ENCODE measurements at places on chromosomes 1 and 21.

- DNase-seq, result peak; percentile 89
Measured at GRCh38 chr1:46522184-46522968, 29.1 kb downstream of the KNCN start.

GRCh38 chr1:176073524-176074157 lies 133.4 kb downstream of the COP1 start:
- DNase-seq, result peak; percentile 63

- DNase-seq, result no peak
Measured at GRCh38 chr1:240947438-240948224, 335.7 kb upstream of the GREM2 start.

- no peak for DNase-seq
Measured at GRCh38 chr1:217895841-217896240, 264.7 kb downstream of the SPATA17 start.

- peak; percentile 30 for DNase-seq
Measured at GRCh38 chr1:183281039-183281438, 95.0 kb downstream of the LAMC2 start.

- peak; percentile 85 for DNase-seq
Measured at GRCh38 chr1:186155594-186155993, 219.5 kb downstream of the TPR start.

DNA sequence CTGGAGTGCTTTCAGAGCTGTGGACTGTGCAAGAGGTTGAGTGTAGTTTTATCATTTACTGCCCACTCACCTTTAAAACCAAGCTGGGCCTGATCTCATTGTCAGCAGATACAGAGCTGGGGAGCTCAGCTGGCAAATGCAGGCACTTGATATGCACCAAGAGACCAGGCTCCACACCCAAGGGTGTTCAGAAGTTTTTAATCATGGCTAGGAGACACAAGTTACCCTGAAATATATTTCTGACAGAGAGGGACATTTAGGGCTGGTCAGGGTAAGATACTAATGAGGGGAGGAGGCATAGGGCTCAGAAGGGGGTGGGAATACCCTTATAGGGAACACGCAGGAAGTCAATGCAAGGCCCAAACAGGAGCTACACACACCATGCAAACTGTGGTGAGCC lies 153.7 kb downstream of the ELAVL4 start:
- DNase-seq, result no peak

DNA sequence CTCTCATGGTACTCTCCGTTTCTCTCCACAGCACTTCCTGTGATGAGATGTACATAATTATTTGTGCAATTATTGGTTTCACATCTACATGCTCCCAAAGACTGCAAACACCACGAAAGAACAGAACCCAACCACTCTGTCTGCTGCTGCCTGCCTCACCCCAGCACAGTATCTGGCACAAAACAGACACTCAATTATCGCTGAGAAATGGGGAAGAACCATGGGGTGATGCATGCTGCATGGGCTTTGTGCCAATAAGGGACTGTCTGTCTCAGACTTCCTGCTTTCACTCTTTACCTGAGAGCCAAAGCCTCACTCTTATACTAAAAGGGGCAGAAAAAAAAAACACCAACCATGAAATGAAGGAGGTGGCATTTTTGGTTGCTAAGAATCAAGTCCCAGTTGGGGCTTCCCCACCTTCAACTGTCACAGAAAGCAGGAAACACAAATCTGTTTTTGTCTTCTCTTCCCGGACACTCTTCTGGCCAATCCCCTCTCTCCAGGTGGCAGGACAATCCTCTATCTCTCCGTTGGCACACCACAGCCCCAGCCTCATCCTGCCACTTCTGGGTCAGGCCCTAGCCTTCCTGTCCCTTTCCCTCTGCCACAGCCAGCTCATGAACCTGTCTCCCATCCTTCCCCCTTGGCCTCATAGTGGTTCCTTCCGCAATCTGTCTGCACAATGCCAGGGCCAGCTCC lies 82.0 kb downstream of the TGFBR3 start:
- no peak for DNase-seq

DNA sequence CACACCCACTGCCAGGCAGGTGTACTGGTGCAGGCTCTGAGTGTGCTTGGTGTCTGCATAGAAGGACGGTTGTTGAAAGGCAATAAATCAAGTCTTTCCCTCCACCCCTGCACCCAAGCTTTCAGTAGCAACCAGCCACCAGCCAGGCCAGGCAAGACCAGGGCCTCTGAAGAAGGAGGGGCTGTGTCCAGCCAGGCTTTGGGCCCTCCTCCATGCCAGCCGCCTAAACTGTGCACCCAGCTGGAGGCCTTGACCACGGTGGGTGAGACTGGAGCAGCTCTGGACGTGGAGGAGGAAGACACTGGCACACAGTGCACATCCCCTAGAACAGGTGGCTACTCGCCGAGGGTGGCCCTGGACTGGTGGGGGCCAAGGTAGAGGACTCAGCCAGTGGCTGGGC lies 4.9 kb downstream of the OLIG2 start:
- DNase-seq, result no peak

- no peak for DNase-seq
Measured at GRCh38 chr1:164932580-164932979, 373.6 kb downstream of the PBX1 start.

DNA sequence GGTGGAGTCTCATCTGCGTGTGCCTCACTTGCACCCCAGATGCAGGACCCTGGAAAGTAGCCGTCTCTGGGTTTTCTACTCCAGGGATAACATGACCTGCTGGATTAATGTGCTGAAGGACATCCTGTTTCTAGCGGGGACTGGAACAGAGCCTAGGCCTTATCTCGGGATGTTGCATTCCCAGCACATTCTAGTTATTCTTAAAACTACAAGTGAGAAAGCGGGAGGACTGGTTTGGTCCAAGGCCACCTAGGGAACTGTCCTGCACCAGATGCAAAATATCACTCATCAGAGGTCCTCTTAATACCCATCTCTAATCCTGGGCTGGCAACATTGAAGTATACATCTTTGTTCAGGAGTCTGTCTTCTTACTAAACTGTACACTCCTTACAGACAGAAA lies 179.9 kb downstream of the ZC3H11B start:
- no peak for DNase-seq

GRCh38 chr1:201774224-201774982 lies 54.6 kb upstream of the IPO9 start:
- peak; percentile 84 for DNase-seq

GRCh38 chr1:43373066-43373940 lies 5.5 kb upstream of the ELOVL1 start:
- peak; percentile 74 for DNase-seq

GRCh38 chr1:14973773-14974172 lies 179.8 kb upstream of the TMEM51 start:
- DNase-seq, result no peak

DNA sequence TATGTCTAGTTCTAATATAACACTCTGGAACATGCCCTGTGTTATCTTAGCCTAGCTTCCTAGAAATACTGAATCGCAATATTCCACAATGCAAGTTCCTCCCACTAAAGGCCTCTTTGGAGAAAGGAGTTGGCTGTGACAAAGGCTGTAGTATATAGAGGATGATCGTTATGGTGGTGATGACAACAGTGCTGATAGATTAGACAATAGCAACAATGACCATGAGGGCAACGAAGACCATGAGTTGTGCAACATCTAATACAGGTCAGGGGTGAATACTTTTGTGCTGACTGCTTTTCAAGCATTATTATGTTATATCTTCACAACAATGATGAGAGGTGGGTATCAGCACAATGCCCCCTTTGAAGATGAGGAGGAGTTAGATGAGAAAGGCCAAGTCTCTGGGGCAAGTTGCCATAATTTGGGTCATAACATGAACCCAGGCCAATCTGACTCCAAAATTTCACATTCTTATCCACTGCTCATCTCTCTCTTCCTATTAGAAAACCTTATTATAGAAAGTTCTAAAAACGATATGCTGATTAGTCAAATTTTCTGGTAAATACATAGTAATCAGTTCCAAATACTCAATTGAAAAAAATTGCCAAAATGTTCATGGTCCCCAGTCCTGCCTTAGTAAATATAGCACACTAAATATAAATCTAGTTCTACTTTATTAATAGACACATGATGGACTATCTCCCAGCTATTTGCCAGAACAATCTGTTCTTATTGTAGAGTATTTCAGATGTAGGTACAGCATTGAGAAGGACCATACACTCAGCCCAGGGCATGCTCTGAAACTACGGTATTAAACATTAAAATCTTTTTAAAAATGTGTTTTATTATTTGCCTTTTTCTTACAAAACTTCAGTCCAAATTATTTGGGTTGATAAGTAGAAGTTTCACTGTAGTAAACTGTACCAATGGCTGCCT lies 37.5 kb downstream of the HIVEP3 start:
- no peak for DNase-seq

DNA sequence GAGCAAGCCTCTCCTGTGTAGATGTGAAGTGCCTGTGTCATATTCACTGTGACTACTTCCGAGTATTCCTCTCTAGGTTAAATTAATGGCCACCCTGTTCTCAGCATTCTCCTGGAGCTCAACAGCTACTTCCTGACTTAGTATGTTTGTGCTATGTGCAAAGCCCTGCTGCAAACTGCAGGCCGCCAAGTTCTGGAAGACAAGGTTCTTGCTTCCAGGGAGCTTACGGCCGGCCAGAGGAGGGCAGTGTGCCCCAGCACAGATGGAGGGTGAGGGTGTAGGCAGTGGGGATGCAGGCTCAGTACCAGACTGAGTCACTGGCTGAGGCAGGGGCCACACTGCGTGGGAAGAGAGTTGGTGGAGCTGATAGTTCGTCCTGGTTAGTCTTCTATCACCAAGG lies 43.2 kb downstream of the ELK4 start:
- peak; percentile 48 for DNase-seq

DNA sequence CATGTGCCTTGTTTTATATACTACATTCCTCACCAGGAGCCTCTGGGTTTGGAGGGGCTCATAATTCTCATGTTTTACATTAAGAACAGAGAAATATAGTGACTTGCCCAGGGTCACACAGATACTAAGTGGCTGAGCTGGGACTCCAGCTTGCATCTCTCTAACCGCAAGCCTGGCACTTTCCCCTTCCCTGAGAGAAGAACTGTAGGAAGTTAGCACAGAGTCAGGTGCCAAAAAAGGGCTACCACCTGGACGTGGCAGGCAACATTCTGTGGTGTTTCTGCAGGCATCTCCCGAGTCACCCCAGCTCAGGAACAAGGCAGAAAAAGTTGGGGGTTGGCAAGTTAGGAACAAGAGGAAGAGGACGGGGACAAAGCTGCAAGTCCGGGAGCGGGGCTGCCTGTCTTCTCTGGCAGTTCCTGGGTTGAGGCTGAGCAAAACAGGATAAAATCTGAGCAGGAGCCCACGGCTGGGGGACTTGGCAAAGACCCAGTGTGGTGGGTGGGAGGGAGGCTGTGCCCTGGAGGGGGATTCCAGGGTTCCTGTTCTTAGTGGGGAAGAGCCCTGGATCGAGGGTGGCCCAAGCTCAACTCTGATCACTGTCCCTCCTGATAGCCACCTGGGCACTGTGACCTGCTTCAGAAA lies 9.8 kb downstream of the PLA2G5 start:
- no peak for DNase-seq

DNA sequence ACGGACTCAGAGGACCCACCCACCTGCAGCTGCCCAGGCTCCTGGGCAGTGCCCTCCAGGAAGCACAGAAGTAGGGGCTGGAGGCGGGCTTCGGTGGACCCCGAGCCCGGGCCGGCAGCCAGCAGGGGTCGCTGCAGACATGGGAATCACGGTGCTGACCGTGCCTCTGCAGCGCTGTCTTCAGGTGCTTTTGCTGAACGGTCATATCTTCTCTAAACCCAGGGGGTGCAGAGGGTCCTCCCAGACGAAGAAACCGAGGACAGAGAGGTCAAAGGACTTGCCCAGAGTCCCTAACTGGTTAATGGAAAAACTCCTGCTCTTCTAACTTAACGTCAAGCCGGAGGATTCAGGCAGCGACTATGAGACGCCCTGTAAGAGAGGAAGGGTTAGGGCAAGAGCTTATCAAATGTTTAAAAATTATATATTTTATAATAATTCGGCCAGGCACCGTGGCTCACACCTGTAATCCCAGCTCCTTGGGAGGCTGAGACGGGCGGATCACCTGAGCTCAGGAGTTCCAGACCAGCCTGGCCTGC lies 21.5 kb upstream of the LEFTY2 start:
- no peak for DNase-seq

- DNase-seq, result peak; percentile 30
Measured at GRCh38 chr21:27673581-27673980, 706.7 kb upstream of the ADAMTS5 start.

GRCh38 chr1:9886092-9886742 lies 23.9 kb downstream of the CTNNBIP1 start:
- DNase-seq, result no peak

GRCh38 chr1:150544204-150544603 lies 5.0 kb upstream of the ADAMTSL4 start:
- DNase-seq, result no peak

GRCh38 chr1:185315445-185316071 lies 1.5 kb downstream of the IVNS1ABP start:
- no peak for DNase-seq

DNA sequence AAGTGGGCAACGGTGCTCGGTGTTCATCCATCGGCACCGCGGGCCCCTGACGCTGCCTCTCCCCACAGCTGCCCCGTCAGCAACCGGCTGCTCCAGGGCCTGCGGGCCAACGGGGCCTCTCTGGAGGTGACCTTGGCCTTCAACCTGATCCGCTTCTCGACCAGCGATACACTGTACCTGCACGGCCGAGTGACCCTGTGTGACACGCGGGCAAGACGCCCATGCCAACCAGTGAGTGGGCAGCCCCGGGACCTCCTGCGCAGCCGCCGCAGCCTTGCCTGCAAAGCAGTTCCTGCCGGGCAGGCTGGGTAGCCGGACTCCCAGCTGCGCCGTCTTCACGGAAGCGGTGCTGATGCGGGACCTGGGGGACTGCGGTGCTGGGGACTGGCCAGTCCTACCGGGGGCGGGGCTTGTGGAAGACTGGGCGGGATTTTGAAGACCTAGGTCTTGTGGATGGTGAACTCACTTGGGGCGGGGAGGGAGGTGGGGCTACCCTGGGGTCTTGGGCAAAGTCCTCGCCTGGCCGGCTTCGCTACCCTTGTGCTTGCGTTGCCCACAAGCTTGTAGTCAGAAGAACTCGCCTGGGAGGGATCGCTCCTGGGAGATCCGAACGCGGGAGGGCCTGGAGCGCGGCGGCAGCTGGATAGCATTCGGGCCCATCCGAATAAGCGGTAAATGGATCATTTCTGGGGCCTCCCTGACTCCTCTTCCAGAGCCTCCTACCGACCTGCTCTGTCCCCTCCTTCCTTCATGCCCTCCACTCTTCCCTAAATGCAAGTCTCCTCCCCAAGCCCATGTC lies 8.8 kb upstream of the CEP85 start:
- peak; percentile 14 for DNase-seq

- peak; percentile 42 for DNase-seq
Measured at GRCh38 chr1:47940326-47940725, 56.9 kb downstream of the TRABD2B start.

DNA sequence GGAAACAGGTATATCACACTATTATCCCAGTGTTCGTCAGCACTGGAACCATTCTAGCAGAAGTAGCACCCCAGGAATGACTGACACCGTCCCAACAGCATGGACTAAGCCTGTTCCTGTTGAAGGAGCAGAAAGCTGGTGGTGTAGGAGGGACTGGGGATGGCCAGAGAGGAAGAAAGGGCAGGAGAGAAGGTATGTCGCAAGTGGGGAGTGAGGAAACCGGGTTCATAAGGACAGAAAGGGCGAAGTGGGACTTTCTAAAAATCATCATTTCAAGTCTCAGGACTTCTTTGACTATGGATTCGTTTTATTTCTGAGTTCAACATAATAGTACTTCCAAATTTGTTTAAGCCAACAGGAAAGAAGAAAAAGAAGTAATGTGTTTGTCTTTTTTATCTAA lies 19.7 kb upstream of the MX1 start:
- no peak for DNase-seq

Measured in fibroblast of skin of abdomen (primary cell).